ENCODE measurements at places on chromosomes 1 and 21.

- DNase-seq = no peak
Measured at GRCh38 chr1:184056921-184057555, 5.5 kb downstream of the TSEN15 start.

GRCh38 chr1:87336623-87337067, 8.0 kb downstream of the LMO4 start:
- DNase-seq = peak; percentile 46

DNA sequence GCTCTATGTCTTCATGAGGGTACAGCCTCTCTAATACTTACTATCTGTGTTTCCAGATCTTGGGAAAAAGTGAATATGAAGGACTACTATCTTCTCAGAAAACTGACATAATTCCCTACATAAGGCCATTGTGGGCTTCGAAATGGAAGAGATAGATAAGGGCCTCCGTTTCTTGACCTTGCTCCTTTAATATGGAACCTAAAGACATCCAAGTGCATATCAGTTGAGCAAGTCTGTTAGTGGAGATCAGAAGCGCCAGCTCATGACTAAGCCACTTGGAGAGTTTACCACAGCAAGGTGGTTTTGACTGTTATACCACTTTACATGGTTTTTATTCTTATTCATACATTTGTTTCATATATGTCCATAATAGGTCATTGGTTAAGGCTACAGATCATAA, 35.3 kb upstream of the FCER1A start:
- no peak for DNase-seq

GRCh38 chr1:9121496-9122409, 7.1 kb downstream of the GPR157 start:
- DNase-seq = no peak

GRCh38 chr1:155007251-155007828, 4.7 kb downstream of the ZBTB7B start:
- no peak for DNase-seq

DNA sequence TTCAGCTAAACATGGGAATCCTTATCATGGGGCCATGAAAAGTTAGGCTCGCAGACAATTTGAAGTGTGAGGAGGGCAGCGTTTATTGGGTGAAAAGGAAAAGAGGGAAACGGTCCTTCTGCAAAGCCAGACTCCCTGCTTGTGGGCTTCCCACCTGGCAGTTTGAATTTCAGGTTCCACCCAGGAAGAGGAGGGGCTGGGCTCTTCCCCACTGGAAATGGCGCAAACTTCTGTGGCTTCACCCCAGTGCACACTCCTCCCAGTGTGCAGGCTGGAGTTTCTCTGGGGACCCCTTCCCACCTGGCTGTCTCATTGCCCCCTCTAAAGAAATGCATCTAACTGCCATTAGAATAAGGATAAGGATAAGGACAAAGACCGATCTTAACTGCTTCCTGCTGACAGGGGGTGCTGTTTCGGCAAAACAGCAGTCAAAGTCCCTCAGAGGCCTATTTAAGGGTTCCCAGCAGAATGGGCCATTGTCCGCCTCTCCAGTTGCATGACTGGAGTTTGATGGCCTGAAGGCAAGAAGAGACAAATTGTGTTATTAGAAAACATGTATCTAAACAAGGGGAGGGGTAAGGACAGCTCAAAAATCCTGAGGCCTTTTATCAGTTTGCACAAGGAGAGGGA, 20.4 kb downstream of the AIM2 start:
- peak; percentile 19 for DNase-seq

GRCh38 chr1:225813214-225813964, 3.5 kb downstream of the EPHX1 start:
- no peak for DNase-seq

GRCh38 chr1:215526147-215526845, 40.8 kb upstream of the KCTD3 start:
- DNase-seq = peak; percentile 61

DNA sequence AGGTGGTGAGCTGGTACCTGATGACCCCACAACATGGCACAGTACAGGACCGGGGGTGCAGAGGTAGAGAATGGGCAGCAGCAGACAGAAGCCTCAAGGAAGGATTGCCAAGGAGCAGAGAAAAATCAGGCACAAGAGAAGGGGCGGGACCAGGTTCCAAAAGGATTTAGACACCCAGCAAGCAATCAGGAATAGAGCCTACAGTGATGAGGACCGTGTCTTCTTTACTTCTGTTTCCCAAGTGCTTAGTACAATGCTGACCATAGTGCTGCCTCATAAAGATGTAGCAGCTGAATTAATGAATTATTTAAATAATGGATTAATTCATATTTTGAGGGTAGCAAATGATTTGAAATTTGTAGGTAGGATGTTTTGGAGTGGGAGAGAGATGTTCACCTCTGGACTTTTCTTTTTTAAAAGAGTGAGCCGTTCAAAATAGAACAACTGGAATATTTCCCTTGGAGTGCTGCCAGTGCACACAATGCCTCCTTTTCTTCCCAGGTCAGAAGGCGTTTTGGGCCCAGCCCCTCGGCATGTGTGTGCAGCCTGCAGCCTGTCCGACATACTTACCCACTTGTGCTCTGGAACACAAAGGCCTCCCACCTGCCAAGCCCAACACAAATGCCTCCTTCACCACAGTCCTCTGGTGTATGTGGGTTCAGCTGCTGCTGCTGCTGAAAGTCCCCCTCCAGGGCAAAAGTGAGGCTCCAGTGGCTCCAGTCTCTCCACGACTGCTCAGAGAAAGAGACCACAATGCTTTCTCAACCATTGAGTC, 19.6 kb downstream of the KANK4 start:
- DNase-seq = no peak

- no peak for DNase-seq
Measured at GRCh38 chr1:102852613-102853012, 255.7 kb downstream of the COL11A1 start.
